Non-pigmented ciliary epithelial cell (primary cell): ENCODE measurements at places on chromosomes 1 and 21.

- no peak for DNase-seq
These were observed 8.7 kb upstream of the PPP1R15B start for GRCh38 chr1:204420039-204421004.

DNA sequence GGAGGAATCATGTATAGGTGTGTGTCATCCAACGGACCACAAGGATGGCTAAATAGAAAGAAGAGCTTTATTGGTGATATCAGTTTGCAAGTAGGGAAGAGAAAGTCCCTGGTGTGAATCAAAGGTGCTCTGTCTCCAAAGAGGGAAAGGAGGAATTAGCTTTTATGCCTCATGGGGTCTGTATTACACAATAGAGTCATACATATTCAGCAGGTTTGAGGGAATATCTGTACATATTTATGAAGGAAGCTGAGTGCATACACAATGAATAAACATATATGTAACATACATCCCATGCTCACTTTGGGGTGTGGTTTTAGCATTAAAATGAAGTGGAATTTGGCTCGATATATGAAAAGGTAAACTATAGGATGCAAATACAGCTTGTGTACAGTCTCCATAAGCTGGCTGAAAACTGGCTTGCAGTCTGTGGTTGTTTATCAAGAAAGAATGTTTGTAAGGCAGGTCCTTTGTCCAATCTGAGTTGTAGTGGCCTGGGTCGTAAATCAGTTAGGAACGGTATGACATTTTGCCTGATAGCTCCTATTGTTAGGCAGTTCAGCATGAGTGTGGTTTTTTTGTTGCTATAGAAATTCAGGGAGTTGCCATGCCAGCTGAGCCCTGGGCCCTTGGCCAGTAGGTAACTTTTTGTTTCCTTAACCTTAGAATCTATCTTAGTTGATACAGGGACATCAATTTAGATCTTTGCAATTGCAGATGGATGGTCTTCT lies 198.0 kb upstream of the ZP4 start:
- no peak for DNase-seq

GRCh38 chr1:167627865-167628641 lies 2.0 kb upstream of the RCSD1 start:
- no peak for DNase-seq

- DNase-seq = peak; percentile 99
These were observed 4.9 kb upstream of the CAPN2 start for GRCh38 chr1:223707256-223708000.

GRCh38 chr1:22222723-22223122 lies 79.8 kb upstream of the WNT4 start:
- no peak for DNase-seq

GRCh38 chr1:67214420-67215174 lies 48.3 kb downstream of the IL23R start:
- DNase-seq = no peak

DNA sequence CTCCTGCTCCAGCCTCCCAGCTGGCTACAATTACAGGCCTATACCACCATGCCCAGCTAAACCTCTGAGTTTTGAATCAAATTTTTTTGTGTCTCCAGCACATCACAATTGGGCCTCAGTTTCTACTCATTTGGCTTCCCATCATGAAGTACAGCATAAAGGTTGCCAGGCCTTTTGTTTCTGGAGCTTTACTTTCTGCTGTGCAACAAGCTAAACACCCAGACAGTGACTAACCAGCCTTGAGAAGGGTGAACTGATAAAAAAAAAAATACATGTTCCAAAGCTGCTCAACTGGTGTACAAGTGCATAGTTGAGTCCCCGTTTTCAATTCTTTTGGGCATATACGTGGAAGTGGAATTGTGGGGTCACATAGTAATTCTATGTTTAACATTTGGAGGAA lies 25.1 kb downstream of the TIAM1 start:
- DNase-seq = no peak

DNA sequence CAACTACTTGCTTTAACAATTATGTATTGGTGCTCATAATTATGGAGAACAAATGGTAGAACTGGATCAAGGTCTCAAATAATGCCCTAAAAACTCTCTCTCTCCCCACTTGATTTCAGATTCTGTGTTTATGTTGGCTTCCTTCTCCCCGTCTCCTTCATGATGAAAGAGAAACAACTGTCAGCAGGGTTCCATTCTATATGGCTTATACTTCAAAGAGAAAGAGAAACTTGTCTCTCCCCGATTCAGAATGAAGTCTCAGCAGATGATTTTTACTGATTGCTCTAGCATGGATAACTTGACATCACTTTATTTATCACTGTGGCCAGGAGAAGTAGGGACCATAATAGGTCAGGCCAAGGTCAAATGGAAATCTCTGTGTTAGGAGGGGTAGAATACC lies 575.6 kb downstream of the AGBL4 start:
- no peak for DNase-seq
